ENCODE measurements at places on chromosomes 7 and 10. TPM values are rescaled to one million over a fixed set of nuclear protein-coding genes. Genes with fewer than 3 reads are reported as not detected.
A peak's percentile ranks its signal among the peaks of the same experiment; 100 is the strongest.

ADAM22 gene
- 13.6 TPM for polyA plus RNA-seq

DNA sequence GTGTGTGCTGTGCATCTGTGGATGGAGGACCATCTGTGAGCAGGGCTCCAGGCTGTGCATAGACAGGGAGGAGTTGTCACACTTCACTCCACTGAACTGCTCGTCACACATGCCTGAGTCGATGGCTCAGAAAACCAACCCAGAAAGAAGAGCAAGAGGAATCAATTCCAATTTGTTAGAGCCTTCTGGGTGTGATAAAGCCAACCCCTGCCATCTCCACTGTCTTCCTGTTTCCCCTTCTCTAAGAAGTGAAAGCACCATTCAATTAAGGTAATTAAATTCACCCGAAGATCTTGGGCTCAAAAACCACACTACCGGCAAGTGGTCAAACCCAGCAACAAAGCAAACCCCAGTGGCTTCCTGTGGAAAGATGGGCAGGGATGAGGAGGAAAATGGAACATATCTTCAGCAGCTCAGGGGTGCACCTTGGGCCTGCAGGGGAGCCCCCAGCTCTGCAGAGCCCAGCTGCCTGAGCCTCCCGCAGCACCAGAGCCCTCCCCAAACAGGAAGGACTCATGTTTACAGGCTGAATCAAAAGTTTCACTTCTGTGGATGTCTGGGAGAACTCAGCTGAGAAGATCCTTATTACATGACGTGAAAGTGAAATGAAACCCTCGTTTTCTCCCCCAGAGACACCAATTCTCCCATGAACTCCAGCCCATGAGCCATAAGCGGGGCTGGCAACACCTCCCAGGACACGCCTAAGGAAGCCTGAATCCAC is 10.9 kb downstream of the C10orf71 start:
- DNase-seq = no peak

DNA sequence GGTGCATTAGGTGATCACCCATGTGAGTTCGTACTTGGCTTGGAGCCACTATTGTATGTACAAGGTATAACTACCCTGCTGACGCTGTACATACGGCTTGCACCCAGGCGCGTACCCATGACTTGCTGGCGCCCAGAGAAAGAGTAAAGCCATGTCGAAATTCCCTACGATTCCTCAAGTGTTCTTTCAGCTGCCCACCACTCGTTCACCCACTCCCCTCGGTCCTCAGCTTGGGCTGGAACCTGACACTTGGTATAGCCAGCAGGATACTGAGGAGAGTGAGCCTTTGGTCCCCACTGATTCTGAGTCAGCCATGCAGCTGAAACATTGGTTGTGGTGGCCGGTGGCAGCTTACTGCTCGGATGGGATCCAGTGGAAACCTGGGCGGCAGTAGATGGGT is 241.5 kb downstream of the CACNA2D1 start:
- no peak for DNase-seq

PRPS1L1 gene
- not detected for polyA plus RNA-seq

GRCh38 chr7:28573651-28574301 is 161.5 kb downstream of the CREB5 start:
- DNase-seq = no peak

DNA sequence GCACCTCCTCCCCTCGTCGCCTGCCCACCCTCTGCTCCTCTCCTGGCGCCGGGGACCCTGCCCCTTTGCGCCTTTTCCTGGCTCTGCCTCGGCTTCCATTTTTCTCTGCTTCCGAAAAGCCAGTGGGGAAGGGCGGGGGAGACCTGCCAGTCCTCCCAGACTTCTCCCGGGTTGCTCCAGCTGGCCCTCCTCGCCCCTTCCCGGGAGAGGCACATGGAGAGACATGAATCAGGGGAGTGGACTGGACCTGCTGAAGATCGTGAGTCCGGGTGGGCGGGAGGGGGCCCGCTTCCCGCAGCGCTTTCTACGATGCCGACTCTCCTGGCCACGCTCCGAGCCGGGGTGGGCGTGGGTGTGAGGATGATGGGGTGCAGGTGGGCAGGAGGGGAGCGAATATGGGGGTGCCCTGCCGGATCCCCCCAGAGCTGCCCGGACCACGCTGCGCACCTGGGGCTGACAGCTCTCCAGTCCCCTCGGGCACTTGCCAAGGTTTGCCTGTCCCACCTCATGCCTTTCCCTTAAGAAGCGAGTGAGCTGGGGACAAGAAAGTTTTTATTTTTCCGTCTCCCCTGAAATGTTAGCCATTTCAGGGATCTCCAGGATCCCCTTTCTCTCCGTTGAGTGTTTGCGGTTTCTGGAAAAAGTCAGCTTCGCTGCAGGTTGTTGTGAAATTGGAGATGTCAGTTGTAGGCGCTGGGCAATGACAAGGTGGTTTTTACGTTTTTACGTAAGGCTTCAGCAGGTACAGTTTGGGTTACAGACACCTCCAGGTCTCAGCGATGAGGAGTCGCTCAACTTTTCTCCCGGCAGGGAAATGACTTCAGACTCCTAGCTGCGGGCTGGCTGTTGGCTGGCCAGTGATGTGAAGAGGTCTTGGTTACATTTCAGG is 977 bp downstream of the CACNB2 start:
- no peak for DNase-seq

GRCh38 chr10:4257939-4258465 is 473.0 kb upstream of the KLF6 start:
- DNase-seq = no peak

- no peak for DNase-seq
Observed at GRCh38 chr7:158494162-158494586, 93.4 kb downstream of the PTPRN2 start.

- DNase-seq = no peak
Observed at GRCh38 chr10:117894339-117894738, 152.4 kb downstream of the RAB11FIP2 start.

- no peak for DNase-seq
Observed at GRCh38 chr10:71203716-71204115, 8.7 kb upstream of the UNC5B start.

- peak; percentile 34 for DNase-seq
Observed at GRCh38 chr10:117804470-117805011, 242.2 kb downstream of the RAB11FIP2 start.

PSMC2 gene
- polyA plus RNA-seq = 94.8 TPM

GRCh38 chr7:148371280-148371937 is 219.2 kb upstream of the C7orf33 start:
- DNase-seq = no peak

- DNase-seq = no peak
Observed at GRCh38 chr10:132776821-132777220, 9.1 kb downstream of the NKX6-2 start.

GRCh38 chr10:89078724-89079672 is 88.4 kb downstream of the FAS start:
- no peak for DNase-seq

GRCh38 chr10:3622845-3623621 is 162.0 kb downstream of the KLF6 start:
- no peak for DNase-seq

PARP12 gene
- polyA plus RNA-seq = 13.4 TPM

STEAP4 gene
- 0.28 TPM for polyA plus RNA-seq

DNA sequence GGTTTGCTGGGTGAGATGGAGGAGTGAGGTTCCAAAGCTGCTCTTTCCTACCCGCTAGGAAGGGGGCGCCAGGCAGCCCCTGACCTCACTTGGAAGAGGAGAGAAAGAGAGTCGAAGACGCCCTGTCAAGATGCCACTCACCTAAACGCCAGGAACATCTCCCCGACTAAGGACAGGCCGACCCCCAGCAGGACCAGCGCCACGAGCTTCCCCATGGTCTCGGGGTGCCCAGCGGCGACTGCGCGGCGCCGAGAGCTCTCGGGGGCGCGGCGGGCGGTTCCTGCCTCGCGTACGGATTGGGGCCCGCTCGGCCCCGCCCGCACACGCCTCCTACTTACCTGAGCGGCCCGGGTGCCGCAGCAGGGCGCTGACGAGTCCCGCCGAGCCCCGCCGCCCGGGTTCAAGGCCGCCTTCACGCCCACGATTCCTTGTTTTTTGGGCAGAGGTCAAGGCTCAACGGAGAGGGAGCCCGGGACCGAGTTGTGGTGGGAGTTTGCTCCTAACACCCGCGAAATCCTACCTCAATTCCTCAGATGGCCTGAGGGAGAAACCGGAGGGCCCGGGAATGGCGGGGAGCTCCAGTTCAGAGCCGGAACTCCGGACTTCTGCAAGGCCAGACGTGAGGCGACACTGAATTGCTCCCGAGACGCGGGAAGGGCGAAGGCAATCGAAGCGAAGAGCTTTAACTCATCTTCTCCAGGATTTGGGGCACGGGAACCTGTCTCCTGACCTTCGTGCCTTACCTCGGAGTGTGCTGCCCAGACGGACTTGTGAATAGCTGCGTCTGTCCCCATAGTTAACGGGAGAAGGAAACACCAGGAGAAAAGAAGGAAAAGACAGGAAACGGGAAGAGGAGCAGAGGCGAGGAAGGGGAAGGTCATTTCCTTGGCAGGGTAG is at the start of gene PON3:
Gene PON3, minus strand, starts transcription at position 240 of the 897 bp plus-strand sequence. Its CDS starts 25 bp downstream, at position 215.
- DNase-seq = no peak

GRCh38 chr10:31708474-31708873 is 220.2 kb downstream of the ARHGAP12 start:
- DNase-seq = no peak

DNA sequence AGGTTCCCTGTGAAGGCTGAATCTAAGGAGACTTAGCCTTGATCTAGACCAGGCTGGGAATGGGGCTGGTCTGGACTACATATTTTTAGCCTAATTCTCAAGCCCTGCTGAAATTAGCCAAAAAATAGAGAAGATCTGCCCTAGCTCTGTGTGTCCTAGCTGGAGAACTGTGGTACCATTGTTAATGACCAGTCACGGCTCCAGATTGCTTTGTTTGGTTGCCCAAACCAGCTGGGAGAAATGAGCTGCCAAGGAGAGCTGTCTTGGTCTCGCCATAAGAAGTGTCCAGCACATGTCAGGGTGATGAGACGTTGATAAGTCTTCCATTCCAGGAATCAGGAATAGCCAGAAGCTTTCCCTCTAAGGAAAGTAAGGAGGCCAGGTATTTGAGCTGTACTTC is 20.7 kb downstream of the GBX1 start:
- DNase-seq = no peak

DNA sequence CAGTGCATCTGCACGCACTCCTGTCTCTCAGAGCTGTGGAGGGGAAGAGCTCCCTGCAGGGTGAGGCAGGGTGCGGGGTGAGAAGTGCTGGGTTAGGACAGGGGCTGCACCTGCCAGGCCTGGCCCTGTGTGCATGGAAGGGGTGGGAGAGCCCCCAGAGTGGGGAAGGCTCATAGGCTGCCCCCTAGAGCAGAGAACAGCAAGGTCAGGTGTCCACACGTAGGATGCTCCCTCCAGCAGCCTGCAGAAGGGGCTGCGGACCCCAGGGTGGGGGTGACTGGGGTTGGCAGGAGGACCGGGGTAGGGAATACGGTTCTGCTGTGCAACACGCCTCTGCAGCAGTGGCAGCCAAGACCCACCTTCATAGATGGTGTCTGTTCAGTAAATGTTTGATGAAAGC is 208.6 kb downstream of the PTPRN2 start:
- DNase-seq = no peak

VOPP1 gene
- 54.7 TPM for polyA plus RNA-seq

DHX32 gene
- polyA plus RNA-seq = 25.8 TPM

GRCh38 chr7:121797657-121798452 is 75.1 kb upstream of the PTPRZ1 start:
- DNase-seq = no peak

DNA sequence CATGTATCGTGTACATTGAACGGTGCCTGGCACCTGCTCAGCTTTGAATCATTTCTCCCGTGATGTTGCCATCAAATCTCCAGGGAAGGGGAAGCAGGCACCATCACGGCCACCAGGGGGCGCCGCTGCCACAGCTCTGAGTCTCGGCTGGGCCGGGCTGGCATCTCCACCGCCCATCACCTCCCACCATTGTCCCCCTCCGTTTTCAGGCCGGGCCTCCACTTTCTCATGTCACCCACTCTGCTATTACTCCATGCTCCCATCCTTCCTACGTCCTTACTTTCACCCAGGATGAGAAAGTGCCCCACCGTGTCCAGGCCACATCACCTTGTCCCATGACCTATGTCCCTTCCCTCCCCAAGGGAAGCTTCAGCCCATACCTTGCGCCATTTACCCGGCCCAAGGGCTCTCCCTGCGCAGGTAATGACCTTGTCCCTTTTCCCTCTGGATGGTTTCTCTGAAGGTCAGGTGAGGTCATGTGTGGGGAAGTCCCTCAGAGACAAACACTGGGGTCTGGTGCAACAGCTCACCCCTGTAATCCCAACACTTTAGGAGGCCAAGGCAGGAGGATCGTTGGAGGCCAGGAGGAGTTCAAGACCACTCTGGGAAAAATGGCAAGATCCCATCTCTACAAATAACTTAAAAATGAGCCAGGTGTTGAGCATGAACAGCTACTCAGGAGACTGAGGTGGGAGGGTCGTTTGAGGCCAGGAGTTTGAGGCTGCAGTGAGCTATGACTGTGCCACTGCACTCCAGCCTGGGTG is 31.8 kb upstream of the OCM2 start:
- DNase-seq = peak; percentile 24

GRCh38 chr7:111098011-111098925 is 7.3 kb downstream of the LRRN3 start:
- no peak for DNase-seq

DNA sequence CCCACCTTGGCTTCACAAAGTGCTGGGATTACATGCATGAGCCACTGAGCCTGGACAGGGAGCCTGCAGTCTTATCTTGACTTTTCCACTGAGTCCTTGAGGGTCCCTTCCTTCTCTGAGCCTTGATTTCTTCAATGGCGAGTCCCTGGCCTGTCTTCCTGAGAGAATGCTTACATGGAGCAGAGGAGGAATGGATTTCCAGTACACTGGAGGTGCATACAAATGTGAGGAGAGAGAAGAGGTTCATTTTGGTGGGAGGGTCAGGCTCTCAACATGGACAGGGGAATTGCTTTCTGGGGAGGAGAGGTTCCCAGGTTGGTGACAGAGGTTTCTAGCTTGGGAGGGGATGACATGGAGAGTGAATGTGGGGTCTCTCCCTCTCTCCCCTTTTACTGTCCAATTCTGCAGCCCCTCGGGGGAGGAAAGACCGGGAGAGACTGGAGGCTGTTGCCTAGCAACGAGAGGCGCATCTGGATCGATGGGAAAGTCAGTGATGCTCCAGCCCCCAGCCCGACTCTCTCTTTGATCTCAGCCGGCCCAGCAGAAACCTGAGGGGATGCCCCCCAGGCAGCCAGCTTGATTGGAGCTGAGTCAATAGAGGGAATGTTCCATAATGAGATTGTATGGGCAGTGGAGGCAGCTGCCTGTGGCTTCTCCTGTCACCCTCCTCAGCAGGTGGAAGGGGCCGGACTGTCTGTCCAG is 14.8 kb downstream of the SRRM3 start:
- no peak for DNase-seq

SFRP5 gene
- polyA plus RNA-seq = 0.08 TPM

GRCh38 chr10:11462071-11462470 is 149.4 kb downstream of the USP6NL start:
- no peak for DNase-seq

PLEKHS1 gene
- 0.11 TPM for polyA plus RNA-seq

GRCh38 chr7:124940306-124940705 is 10.7 kb upstream of the POT1 start:
- DNase-seq = no peak

DNA sequence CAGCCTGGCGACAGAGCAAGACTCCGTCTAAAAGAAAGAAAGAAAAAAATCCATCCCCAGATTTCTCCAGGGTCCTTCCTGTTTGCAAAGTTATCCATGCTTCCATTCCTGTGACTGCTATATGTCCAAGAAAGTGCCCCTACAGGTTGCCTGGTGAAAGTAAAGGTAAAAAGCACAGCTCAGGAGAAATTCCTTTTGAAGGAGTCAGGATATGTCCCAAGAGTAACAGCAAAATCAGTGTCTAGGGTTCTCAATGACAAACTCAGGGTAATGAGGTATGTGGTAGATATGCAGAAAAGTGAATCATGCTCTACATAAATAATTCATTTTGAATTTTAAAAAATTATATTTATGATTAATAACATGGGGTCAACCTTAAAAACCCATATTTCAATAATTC is 91.5 kb downstream of the CTTNBP2 start:
- no peak for DNase-seq

Data from renal cortex interstitium (tissue), 15 donors.